Upper lobe of right lung (tissue), 1 donor: ENCODE measurements at places on chromosomes 3 and 15. TPM values are rescaled to one million over a fixed set of nuclear protein-coding genes. Genes with fewer than 3 reads are reported as not detected.

DNA sequence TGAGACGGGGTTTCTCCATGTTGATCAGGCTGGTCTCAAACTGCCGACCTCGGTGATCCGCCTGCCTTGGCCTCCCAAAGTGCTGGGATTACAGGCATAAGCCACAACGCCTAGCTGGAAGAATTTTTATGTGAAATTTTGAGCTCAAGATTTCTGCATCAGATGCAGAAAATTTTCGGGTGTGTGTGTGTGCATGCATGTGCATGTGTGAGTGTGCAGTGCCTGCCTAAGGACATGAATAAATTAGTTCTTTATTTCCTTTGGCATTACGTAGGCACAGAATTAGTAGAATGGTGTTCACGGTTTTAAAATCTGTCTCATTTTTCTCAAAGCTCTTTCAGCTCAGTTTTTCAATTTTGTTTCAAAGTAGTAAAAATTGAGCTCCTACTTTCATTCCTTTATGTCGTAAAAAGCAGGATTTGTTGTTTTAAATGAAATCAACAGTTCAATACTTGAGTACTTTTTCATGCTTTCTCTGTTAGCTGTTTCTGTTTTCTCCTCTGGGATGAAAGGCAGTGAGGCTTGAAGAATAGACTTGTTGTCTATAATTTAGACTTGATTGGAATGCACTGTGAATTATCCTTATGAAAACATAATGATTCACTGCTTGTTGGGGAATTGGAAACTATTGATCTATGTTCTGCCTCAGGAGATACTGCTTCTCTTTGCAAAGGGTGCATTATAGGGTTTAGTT, 23.3 kb upstream of the RAB11A start:
- no peaks in the 10 kb centered on the region for H3K36me3 ChIP-seq
- peaks cover 5% of the 10 kb centered on the region for H3K4me1 ChIP-seq
- no peaks in the 10 kb centered on the region for H3K27me3 ChIP-seq
- no peak for DNase-seq
- H3K4me3 ChIP-seq = no peak overlapping the region

DNA sequence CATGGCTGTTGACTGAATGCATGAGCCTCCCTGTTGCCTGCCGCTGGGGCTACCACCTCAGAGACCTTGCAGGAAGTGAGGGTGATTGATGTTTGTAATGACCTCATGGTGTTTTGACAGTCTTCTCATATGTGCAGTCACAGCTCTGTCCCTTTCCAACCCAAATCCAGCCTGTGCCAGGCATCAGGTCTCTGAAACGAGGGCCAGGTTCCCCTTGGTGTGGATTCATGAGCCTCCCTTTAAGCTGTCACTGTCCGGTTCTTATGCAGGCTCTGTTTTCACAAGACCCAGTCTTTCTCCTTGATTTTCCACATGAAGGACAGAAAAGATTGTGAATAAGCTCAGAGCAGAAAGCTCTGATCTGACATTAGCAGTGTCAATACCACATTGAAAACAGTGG, 43.1 kb downstream of the CEMIP start:
- H3K4me1 ChIP-seq = peaks cover 4% of the 10 kb centered on the region
- no peak overlapping the region for H3K27ac ChIP-seq

- no peaks in the 10 kb centered on the region for H3K4me1 ChIP-seq
- DNase-seq = no peak
- H3K27me3 ChIP-seq = no peaks in the 10 kb centered on the region
These were observed 99.9 kb upstream of the TP63 start for GRCh38 chr3:189531271-189531670.

C2CD4A gene
- 0.14 TPM for total RNA-seq

- H3K36me3 ChIP-seq = no peaks in the 10 kb centered on the region
- no peaks in the 10 kb centered on the region for H3K27me3 ChIP-seq
- peaks cover 5% of the 10 kb centered on the region for H3K4me1 ChIP-seq
- H3K27ac ChIP-seq = no peak overlapping the region
- H3K4me3 ChIP-seq = no peak overlapping the region
- no peak for DNase-seq
These were observed 135.0 kb upstream of the WNT5A start for GRCh38 chr3:55622116-55622515.

DNA sequence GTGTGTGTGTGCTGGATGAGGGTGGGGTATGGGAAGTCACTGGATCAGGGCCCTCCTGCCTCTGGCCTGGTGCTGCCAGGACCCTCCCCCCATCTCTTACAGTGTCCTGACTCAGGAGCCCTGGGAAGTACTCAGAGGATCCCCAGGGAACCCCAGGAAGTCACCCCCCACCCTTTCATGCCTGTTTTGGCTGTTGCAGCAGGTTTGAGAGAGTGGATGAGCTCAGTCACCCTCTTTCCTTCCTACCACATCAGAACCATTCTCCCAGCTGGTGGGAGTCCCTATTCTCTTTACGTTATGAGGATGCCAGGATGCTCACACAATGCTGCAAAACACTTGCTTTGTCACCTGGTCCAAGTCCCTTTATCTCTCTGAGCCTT, 59.0 kb downstream of the BDH1 start:
- no peak for DNase-seq
- no peaks in the 10 kb centered on the region for H3K27me3 ChIP-seq
- no peak overlapping the region for H3K27ac ChIP-seq
- H3K4me3 ChIP-seq = no peak overlapping the region

C3orf62 gene
- total RNA-seq = 6.8 TPM

- H3K4me3 ChIP-seq = no peak overlapping the region
- no peaks in the 10 kb centered on the region for H3K27me3 ChIP-seq
- no peak overlapping the region for H3K27ac ChIP-seq
These were observed 377.1 kb upstream of the TBL1XR1 start for GRCh38 chr3:177574222-177574856.

MNS1 gene
- total RNA-seq = 0.58 TPM

GRCh38 chr3:99934975-99935797, 117.5 kb downstream of the CMSS1 start:
- H3K27ac ChIP-seq = no peak overlapping the region
- H3K27me3 ChIP-seq = no peaks in the 10 kb centered on the region
- H3K36me3 ChIP-seq = no peaks in the 10 kb centered on the region

MYO5C gene
- 80.0 TPM for total RNA-seq

DNA sequence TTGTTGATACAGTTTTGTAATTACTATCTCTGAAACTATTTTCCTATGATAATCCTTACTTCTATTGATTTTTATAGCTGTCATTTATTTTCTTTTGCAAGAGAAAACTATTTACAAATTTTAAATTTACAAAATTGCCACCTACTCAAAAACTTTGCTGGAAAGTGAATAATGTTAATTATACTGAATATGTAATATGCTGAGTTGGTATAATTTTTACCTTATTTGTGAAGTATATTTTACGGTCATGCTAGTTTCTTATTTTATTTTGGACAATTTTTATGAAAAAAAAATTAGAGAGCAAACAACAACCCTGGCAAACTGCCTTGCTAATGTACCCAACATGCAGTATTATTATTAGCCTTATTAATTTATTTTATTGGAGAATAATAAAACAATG, 2.9 kb downstream of the KCNH8 start:
- DNase-seq = no peak
- peaks cover 25% of the 10 kb centered on the region for H3K27me3 ChIP-seq
- H3K4me1 ChIP-seq = peaks cover 12% of the 10 kb centered on the region
- no peak overlapping the region for H3K4me3 ChIP-seq
- no peak overlapping the region for H3K27ac ChIP-seq

DNAH1 gene
- total RNA-seq = 11.2 TPM

CD80 gene
- total RNA-seq = 7.9 TPM

- H3K27me3 ChIP-seq = no peaks in the 10 kb centered on the region
- peak; percentile 22 for DNase-seq
- no peaks in the 10 kb centered on the region for H3K36me3 ChIP-seq
- no peaks in the 10 kb centered on the region for H3K4me1 ChIP-seq
- H3K27ac ChIP-seq = no peak overlapping the region
These were observed 47.8 kb upstream of the IQSEC1 start for GRCh38 chr3:13120928-13121552.

GRCh38 chr15:90902840-90903732, at the start of gene MAN2A2:
Gene MAN2A2 (plus strand): TSS chr15:90903302. CDS start chr15:90904208, 906 bp downstream.
- peaks cover 35% of the 10 kb centered on the region for H3K36me3 ChIP-seq
- DNase-seq = peak; percentile 91
- H3K4me3 ChIP-seq = peak within 1 kb of the TSS; percentile 75
- H3K4me1 ChIP-seq = peaks cover 14% of the 10 kb centered on the region
- peak within 1 kb of the TSS; percentile 91 for H3K27ac ChIP-seq
- H3K27me3 ChIP-seq = no peaks in the 10 kb centered on the region

DNA sequence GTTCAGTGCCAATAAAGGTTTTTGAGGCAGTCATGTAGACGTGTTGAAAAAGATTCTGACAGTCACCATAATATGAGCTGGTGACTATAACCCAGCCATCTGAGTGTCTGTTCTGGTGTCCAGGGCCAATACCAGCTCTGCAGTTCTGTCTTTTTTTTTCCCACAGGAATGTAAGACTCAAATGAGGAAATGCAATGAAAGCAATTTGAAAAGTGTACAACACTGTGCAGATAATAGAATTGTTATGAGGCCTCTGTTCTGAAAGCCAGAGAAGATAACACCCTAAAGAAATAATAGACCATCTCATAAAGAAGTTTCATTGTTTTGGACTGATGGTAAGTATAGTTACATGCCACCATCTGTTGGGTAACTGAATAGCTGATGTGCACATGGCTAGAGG, 57.1 kb downstream of the CLDN1 start:
- H3K36me3 ChIP-seq = no peaks in the 10 kb centered on the region
- no peaks in the 10 kb centered on the region for H3K27me3 ChIP-seq
- peaks cover 1% of the 10 kb centered on the region for H3K4me1 ChIP-seq
- no peak for DNase-seq
- H3K27ac ChIP-seq = no peak overlapping the region
